ENCODE measurements at places on chromosomes 12 and 14. TPM values are rescaled to one million over a fixed set of nuclear protein-coding genes. Genes with fewer than 3 reads are reported as not detected.

BDKRB2 gene
- 0.29 TPM for total RNA-seq

PTGER2 gene
- total RNA-seq: 2.5 TPM

RDH12 gene
- not detected for total RNA-seq

LALBA gene
- total RNA-seq: not detected

KIF26A gene
- total RNA-seq: 0.60 TPM

TMPRSS12 gene
- not detected for total RNA-seq

DEGS2 gene
- total RNA-seq: 0.17 TPM

FIGNL2 gene
- 0.30 TPM for total RNA-seq

PDZRN4 gene
- 0.15 TPM for total RNA-seq

DAO gene
- not detected for total RNA-seq

SLC16A7 gene
- total RNA-seq: 26.0 TPM

BBS10 gene
- total RNA-seq: 11.3 TPM

KRT80 gene
- 10.7 TPM for total RNA-seq

CEBPE gene
- total RNA-seq: not detected

DPY19L2 gene
- 6.7 TPM for total RNA-seq

CLEC4D gene
- total RNA-seq: not detected

TXNDC16 gene
- 6.4 TPM for total RNA-seq

KCNA1 gene
- 0.45 TPM for total RNA-seq

DNAJC22 gene
- 0.36 TPM for total RNA-seq

INSM2 gene
- not detected for total RNA-seq

KCNA5 gene
- total RNA-seq: 6.5 TPM

C3AR1 gene
- 0.27 TPM for total RNA-seq

BICDL1 gene
- total RNA-seq: 0.26 TPM

SLC35E3 gene
- 10.7 TPM for total RNA-seq

ZFHX2 gene
- total RNA-seq: 5.9 TPM

OAS2 gene
- total RNA-seq: not detected

BCL2L14 gene
- not detected for total RNA-seq

KERA gene
- not detected for total RNA-seq

TNS2 gene
- 104 TPM for total RNA-seq

SMCO2 gene
- not detected for total RNA-seq

CLEC2A gene
- 0.62 TPM for total RNA-seq

SLC6A15 gene
- not detected for total RNA-seq

PAX9 gene
- total RNA-seq: 0.28 TPM

SOAT2 gene
- not detected for total RNA-seq

CDC42BPB gene
- 113 TPM for total RNA-seq

PDE3A gene
- 27.9 TPM for total RNA-seq

CLEC9A gene
- total RNA-seq: not detected

SERPINA9 gene
- total RNA-seq: not detected

GALNT8 gene
- total RNA-seq: 1.4 TPM

NAV3 gene
- 29.9 TPM for total RNA-seq

IL26 gene
- total RNA-seq: 2.5 TPM

ARHGAP9 gene
- total RNA-seq: not detected

TEDC1 gene
- 14.3 TPM for total RNA-seq

TAMALIN gene
- total RNA-seq: 15.7 TPM

P2RX7 gene
- total RNA-seq: 0.39 TPM

GZMH gene
- not detected for total RNA-seq

LYZ gene
- total RNA-seq: not detected

SSPN gene
- 39.2 TPM for total RNA-seq

GUCY2C gene
- not detected for total RNA-seq

NRIP2 gene
- total RNA-seq: 0.92 TPM

KCNK13 gene
- not detected for total RNA-seq

SLC38A4 gene
- total RNA-seq: 11.3 TPM

TCL1B gene
- total RNA-seq: not detected

CLEC1B gene
- total RNA-seq: not detected

RIMBP2 gene
- total RNA-seq: 0.92 TPM

Measured in chondrocyte (in vitro differentiated cells).